Large intestine (tissue), 12 donors: ENCODE measurements at places on chromosomes 7 and 10.

- no peak for DNase-seq
These were observed 94.4 kb downstream of the VOPP1 start for GRCh38 chr7:55477781-55478374.

DNA sequence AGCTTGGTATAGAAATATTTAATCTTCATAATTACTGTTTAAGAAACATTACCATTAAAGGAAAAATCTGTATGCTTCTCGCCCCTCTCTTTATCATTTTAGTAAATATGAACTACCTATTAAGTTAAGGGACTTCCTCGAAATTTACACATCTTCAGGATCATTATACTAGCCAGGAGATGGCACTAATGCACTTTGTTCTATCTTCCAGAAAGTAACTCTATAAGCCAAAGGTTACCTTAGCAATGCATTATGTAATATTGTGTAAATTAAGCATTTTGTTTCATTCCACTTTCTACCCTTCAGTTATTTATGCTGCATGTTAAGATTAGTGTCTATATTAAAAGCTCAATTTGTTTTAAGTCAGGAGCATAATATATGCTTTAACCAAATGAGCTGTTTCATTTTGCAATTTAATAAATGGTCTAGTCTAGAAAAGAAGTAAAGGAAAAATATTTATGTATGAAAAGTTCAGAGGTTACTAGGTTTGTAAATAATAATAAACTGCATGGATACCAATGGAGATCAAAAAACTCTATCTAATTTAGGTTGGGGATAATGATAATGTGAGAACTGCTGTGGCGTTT, 128.5 kb downstream of the ANKRD7 start:
- peak; percentile 17 for DNase-seq

DNA sequence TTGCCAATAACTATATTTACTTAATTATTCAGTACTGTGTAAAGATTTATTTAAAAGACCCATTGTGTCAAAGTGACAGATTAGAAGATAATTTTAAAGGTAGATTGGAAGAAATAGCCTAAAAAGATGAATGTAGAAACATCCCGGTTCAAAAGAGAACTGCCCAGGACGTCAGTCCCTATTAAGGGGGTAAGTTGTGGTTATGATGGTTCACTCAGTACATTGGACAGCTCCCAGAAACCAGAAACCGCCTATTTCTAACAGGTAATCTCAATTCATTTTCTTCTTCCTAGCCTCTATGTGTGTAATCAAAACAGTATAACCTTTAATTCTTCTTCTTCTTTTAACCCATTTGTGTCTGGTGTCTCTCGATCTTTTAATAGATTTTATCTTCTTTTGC, 1.5 kb upstream of the FERD3L start:
- no peak for DNase-seq

DNA sequence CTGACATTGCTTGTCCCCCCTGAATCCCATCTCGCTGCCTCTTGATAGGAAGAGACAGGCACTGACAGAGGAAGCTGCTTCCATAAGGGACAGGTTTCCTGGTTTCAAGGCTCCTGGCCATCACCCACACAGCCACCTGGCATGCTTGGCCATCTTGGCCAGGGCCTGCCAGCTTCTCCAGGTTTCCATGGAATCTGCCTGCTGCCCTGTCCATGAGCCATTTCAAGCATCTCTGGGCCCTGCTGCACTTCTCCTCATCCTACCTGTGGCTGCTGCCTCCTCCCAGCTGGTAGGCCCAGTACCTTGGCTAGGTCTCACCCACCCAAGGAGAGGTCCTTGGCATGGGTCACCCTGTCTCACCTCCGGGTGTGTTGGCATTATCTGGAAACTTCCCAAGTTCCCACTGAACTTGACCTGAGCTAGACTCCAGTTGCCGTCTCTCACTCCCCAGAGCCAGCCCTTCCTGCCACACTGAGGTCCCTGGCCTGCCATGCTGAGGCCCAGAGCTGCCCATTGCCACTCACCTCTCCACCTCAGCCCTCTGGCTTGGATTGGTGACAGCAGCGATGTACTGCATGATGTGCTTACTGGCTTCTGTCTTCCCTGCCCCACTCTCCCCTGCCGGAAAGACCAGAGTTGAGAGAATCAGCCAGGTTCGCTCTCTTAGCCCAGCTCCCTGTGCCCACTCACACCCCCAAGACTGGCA, 2.6 kb downstream of the MYO1G start:
- DNase-seq: no peak

DNA sequence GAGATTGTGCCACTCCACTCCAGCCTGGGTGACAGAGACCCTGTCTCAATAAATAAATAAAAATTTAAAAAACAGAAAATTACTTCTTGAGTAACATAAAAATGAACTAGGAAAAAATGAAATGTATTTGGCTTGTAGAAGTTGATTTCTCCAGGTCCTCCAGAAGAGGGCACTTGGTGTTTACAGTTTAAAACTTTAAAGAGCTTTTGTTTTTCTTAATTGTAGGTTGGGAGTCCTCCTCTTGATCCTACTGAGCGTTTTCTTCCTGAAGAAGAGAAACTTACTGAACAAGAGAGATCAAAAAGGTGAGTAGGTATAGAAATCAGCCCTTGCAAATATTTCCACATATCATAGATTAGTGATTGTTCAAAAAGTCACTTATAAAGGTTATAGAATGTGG, 16.2 kb downstream of the KIFBP start:
- no peak for DNase-seq

DNA sequence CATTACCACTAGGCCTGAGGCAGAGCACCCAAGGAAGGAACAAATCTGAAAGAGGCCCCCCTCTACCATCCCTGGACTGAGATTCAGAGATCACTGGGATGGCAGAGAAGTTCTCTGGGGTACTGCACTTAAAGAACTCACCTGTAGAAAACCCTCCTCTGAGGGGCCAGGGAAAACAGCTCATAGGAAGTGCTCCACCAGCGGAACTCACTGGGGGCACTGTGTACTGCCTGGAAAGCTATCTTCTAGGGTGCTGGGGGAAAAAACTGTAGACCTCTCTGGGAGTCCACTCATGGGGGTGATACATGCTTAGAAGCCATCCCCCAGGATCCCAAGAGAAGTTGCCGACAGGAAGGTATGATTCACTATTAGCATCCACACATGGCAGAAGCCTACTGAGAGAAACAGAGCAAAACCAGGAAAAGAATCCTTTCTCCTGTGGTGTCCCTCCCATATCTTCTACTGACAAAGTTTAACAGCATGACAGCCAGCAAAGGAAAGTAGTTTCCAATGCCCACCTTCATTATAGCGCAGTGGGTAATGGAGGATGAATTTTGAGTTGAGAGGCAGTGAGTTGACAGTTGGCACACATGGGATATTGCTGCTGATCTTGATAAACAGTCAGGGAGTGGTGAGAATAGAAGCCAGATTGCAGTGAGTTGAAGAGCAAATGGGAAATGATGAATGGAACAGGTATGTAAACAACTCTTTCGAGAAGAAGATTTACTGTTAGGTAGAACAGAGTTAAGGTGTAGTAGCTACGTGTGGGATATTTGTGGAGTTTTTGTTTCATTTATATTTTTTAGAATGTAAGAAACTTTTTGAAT, 20.9 kb downstream of the ANKIB1 start:
- no peak for DNase-seq

DNA sequence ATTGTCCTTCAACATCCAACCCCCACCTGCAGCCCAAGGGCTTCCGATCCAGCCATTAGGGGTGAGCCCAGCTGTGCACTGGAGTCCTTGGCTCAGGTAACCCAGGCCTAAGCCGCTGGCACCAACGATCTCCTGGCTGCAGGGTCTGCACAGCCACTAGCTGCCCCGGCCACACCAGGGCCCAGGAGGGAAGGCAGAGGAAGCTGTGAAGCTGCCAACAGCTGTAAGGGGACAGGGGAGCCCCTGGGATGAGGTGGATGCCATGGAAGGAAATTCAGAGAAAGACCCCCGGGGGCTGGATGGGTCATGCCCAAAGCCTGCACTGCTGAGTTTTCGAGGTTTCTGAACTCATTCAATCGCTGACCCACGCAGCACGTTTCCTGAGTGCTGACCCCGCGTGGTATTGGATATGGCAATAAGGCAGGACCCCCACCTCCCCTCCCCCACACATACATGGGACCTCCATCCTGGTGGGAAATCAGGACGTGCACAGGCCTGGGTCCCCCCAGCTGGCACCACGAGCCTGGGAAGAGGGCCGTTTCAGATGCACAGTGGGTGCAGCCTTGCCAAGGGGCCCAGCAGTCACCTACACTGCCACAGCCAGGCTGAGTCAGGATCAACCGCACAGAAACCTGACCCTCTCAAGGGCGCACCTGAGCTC, 170.3 kb downstream of the DIP2C start:
- no peak for DNase-seq

GRCh38 chr7:20157456-20157855, 59.7 kb downstream of the MACC1 start:
- no peak for DNase-seq

DNA sequence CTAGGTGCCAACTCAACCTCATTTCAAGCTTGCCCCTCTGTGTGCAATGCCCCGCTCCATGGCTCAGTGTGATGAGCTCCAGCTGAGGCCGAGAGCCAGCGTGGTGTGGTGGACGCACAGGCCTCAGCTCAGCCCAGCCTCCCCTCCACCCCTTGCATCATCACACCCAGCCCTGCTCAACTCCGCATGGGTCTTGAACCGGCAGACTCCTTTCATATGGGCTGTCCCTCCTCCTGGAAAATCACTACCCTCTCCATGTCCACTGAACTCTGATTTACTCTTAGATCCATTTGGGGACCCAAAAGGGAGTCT, 16.6 kb upstream of the SLC18A3 start:
- DNase-seq: no peak

DNA sequence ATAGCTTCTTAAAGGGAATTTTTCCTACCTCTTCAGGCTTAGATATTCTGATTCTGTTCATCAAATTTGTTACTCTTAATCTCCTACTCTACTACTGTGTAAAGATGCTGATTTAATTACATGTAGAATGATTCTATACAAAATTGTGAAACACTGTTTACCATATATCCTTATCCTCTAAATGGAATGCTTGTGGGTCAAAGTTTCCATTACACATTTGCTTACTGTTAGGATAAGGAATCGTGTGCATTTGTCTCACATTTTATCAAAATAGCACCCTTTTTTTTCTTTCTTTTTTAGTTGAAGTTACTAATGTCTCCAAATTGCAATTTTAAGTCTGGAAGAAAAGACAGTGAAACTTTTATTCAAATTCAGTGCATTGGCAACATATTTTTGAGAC, 65.3 kb downstream of the TFEC start:
- peak; percentile 80 for DNase-seq
